ENCODE measurements at places on chromosomes 13 and 19.
A peak's percentile ranks its signal among the peaks of the same experiment; 100 is the strongest.

DNA sequence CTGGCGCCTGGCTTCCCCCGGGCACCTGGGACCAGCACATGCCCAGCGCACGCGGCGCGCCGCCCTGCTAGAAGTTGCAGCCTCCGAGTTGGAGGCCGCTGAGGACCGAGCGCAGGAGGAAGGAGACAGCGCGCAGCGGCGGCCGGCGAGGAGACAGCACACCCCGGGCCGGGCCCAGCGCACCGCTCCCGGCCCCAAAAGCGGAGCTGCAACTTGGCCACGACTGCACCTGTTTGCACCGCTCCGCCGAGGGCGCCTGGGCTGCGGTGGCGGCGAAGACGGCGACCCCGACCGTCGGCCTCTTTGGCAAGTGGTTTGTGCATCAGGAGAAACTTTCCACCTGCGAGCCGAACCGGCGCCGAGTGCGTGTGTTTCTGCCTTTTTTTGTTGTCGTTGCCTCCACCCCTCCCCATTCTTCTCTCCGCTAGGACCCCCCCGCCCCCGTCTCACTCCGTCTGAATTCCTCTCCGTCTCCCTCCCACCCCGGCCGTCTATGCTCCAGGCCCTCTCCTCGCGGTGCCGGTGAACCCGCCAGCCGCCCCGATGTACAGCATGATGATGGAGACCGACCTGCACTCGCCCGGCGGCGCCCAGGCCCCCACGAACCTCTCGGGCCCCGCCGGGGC, at the start of gene SOX1:
SOX1 (plus strand) TSS at position 34 of the 626 bp plus-strand sequence; CDS start at position 544, 510 bp downstream.
- no peak for DNase-seq

- DNase-seq, result peak; percentile 30
These were observed at the start of gene CILP2 for GRCh38 chr19:19538061-19538784. CILP2 (plus strand) TSS chr19:19538265; CDS start chr19:19538350, 85 bp downstream.

DNA sequence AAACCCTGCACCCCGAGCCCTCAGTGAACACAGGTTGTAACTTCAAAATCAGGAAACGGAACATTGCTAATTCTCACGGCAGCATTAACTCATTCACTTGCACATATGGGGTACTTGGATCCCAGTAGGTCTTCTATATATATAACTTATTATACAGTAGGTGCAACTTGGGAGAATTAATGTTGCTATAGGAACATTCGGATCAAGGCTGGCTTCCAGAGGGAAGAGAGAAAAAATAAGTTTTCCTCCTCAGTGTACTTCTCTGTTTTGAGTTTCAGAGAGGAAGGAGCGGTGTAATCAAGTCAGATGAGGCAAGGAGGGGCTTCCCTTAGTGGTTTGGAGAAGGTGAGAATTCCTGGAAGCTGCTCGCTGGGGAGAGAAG, 90.9 kb upstream of the ZNF507 start:
- DNase-seq, result no peak

DNA sequence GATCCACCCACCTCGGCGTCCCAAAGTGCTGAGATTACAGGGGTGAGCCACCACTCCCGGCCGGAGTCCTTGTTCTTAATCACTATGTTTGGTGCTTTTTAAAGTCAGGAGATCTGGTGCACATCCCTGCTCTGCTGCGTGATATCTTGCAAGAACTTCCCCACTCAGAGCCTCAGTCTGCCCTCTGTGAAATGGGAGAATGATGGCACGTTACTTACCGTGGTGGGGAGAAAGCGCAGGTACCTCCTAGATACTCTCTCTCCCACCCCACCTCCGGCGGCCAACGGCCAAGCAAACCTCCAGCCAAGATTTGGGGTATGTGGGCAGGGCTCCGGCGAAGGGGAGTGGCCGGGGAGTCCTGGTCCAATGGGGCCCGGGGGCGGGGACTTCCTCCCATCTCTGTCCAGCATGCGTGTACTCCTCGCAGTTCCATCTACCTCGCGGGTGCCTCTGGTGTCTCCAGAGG, at the start of gene RYR1:
RYR1 (plus strand) TSS at position 424 of the 466 bp plus-strand sequence. CDS start 139 bp downstream, outside the sequence.
- DNase-seq, result no peak

- no peak for DNase-seq
These were observed 324 bp upstream of the FBXO17 start for GRCh38 chr19:38975861-38976271.

- no peak for DNase-seq
These were observed 123.1 kb upstream of the HTR2A start for GRCh38 chr13:47019977-47020376.

DNA sequence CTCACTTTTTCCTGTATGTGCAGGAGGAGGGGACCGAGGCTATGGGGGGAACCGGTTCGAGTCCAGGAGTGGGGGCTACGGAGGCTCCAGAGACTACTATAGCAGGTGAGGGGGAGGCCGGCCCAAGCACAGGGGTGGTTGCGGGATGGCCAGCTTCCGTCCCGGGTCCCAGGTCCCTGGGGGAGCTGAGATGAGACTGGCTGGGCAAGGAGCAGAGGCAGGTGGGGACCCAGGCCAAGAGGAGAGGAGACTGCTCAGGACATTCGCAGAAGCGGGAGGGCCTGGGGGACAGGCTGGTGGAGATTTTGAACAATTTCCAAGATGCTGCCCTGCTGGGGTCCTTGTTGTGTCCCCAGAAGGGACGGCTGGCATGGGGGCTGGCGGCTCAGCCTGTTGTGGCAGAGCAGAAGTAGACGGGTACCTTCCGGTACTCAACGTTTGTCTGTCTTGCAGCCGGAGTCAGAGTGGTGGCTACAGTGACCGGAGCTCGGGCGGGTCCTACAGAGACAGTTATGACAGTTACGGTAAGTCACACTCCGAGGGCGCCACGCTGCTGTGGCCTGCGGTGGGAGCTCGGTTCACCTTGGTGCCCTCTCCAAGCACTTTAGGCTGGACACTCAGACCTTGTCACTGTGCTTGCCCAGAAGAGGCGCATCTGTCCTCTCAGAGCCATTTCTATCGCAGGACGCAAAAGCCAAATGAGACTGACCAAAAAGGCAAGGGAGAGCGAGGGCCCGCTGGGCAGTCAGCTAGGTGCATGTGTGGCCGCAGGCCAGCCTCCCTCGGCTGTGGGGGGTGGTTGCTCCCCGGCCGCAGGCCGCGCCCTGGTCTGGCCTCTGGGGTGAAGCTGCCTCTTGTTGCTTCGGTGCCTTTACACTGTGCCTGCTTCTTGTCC, 2.6 kb downstream of the CIRBP start:
- no peak for DNase-seq

- DNase-seq, result no peak
These were observed at the start of gene MYPOP for GRCh38 chr19:45901912-45902650. MYPOP (minus strand) TSS chr19:45902613; CDS start chr19:45901773, 840 bp downstream.

DNA sequence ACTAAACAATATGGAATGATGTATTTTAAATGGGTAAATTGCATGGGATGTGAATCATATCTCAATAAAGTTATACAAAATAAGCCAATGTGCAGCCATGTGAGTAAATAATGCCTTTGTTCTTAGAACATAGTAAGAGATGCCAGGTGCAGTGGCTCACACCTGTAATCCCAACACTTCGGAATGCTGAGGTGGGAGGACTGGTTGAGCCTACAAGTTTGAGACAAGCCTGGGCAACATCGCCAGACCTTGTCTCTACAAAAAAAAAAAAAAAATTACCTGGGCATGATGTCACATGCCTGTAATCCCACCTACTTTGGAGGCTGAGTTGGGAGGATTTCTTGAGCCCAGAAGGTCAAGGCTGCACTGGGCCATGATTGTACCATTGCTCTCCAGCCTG, 230.7 kb downstream of the RFC3 start:
- no peak for DNase-seq

GRCh38 chr13:112124141-112124540, 57.2 kb downstream of the SOX1 start:
- no peak for DNase-seq

DNA sequence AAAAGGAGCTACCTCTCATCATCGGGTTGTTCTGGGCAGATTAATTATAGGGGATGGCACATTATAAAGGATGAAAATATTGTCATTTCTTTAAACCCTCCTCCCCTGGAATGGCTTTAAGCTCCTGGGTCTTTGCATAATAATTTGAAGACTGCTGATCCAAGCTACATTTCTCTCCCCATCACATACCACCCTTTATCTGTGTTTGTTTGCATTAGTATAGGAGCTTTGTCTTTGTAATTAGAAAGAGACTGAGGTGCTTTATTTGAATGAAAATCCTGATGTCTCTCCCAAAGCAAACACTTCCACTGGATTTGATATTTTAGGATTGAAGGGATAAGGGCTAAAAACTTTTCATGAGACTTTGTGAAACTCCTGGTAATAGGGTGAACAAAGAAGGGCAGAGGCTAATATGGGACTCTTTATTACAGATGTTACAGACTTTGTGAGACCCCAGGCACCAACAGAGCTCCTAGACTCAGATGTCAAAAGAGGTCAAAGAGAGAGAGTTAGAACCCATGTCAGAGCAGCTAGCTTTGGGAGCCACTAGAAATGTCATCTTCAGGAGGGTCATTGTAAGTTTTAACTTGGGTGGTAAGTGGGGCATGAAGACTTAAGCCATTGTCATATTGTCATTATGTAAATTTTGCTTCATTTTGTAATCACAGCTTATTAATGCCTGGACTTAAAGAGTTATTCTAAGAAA, 75.3 kb upstream of the RXFP2 start:
- DNase-seq, result no peak

- no peak for DNase-seq
These were observed 9.8 kb upstream of the LGALS16 start for GRCh38 chr19:39645800-39646411.

DNA sequence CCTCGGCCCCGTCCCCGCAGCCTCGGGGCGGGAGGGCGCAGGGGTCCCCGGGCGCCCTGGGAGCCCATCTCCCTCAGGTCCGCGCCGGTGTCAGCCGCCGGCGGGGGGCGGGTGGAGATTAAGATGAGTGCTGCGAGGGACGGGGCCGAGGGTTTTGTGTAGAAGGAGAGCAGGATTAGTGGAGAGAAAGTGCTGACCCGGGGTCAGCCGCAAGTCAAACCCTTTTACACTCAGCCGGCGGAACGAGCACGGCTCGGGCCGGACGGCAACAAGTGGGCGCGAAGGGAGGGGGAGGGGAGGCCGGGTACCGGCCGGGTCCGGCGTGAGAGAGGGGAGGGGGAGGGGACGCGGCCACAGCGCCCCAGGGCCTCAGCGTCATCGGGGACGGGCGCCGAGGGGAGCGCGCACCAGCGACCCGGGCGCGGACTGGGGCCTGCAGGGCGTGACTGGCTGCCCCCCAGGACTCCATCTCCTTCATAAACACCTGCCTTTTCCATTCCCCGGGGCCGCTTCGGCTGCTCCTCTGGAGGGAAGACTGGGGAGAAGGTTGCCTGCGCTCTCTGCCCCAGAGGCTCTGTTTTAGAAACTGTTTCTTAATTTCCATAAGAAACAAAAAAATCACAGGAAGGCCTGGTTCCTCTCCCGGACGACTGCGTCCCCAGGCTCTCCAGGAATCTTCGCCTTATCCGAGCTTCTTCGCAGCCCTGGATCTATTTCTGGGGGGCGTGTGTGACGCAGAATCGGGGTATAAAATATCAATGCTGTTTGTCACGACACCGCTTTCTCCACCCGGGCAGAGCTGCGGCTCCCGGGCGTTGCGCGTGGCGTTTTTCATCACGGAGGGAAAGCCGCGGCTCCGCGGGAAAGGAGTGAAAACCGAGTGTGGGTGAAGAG, 6.5 kb downstream of the SOX1 start:
- DNase-seq, result no peak

- DNase-seq, result no peak
These were observed 3.2 kb downstream of the IL17D start for GRCh38 chr13:20706661-20707060.

DNA sequence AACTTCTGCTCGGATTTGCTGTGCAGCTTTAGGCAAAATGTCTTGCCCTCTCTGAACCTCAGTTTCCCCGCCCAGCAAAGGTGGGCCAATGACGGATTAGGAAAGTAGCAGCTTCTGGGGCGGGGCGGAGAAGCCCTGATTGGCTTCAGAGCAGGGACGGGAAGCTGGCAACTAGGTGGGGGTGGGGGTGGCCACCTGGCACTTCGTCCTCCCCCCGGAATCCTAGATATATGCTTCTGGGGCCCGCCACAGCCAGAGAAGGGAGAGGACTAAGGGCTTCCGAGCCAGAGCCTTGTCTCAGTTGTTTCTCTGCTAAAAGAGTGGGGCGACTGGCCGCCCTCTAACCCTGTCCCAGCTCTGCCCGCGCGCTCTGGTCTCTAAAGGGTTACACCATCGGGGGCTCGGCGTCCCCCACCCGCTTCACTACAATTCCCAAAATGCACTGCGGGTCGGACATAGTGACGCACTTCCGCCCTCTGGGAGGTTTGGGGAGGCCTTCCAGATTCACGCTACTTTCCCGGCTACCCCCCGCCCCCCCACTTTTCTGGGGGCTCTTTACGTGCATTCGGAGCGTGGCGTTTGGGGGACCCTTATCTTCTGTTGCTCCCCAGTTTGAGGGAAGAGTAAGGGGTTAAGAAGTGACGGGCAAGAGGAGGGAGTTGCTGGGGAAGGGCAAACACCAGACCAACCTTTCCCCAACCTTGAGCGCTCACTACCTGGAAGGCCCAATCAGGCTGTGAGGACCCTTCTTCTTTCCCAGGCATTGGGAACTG, 672 bp upstream of the IRF2BP1 start:
- peak; percentile 87 for DNase-seq

- DNase-seq, result no peak
These were observed 9.0 kb downstream of the GCDH start for GRCh38 chr19:12899891-12900518.

DNA sequence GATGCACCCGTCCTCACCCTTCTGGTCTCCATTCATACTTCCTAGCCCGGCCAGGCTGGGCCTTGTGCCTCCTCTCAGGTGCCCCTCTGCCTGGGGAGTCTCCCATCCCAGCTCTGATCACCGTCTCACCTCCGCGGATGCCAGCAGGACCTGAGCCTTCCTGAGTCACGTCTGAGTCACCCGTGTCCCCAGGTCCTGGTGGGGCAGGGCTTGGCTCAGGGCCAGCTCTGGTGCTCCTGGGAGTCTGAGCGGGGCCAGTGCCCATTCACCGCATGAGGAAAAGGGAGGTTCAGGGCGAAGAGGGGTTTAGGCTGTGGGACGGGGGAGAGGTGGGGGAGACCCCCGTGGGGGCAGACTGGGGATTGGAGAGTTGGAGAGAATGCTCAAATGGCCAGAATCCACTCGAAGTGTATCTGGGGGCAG, 593 bp downstream of the ATP8B3 start:
- peak; percentile 52 for DNase-seq

GRCh38 chr19:532561-533363, 1.2 kb downstream of the CDC34 start:
- DNase-seq, result peak; percentile 38

DNA sequence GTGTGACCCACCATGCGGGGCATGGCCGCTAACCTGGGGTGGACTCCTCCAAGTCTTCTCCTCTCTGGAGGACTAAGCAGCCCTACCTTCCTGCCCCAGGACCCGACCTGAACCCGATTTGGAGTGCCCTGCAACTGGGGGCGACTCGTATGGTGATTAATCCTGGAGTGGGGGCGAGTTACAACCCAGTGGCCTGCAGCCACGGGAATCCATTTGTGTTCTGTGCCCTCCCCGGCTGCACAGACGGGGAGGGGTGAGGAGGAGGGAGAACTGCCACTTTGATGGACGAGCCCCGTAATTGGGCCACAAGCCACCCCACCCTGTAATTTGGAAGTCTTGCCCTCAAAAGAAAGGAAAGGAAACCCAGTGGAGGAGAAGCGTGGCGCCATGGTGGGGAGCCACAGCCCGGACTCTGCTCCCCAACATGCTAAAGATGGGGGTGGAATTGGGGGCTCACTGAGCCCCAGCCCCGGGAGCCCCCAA, 18.0 kb downstream of the PRR36 start:
- no peak for DNase-seq

Measured in effector CD4-positive, alpha-beta T cell (primary cell).